Left cardiac atrium (tissue), 4 donors: ENCODE measurements at places on chromosomes 5 and 9. TPM values are rescaled to one million over a fixed set of nuclear protein-coding genes. Genes with fewer than 3 reads are reported as not detected.

DNA sequence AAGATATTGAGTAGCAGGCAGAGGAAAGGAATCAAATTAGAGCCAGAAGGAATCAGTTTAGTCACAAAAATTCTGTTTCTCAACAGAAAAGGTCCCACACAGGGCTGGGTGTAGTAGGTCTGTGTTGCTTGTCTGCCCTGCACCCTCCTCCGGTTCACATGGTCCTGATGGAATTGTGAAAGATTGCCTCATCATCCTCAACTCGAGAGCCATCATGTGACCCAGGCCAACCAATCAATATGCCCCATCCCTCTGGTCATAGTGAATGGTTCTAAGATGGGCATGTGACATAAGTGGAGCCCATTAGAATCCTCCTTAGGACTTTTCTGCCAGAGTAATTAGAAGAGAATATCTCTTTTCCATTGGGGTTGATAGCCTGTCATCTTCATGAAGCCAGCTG is 56.7 kb upstream of the RAD23B start:
- DNase-seq, result no peak

TMEM232 gene
- total RNA-seq, result 1.7 TPM

DNA sequence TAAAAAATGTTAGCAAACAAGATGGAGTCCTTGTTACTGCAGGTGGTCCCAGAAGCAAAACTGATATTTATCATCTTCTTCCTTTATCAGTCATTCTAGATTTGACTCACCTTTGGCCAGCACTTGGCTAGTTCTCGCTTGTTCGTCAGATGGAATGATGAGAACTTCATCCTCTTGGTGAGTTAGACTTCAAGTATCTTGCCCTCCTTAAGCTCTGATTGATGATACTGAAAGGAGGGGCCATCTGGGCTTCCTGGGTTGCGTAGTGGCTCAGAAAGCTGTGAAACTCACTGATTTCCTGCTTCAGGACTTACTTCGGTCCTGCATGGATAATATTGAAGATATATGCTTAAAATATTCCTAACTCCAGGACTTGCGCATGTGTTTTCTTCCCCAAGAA is 1248.2 kb upstream of the CDH9 start:
- no peak for DNase-seq

DNA sequence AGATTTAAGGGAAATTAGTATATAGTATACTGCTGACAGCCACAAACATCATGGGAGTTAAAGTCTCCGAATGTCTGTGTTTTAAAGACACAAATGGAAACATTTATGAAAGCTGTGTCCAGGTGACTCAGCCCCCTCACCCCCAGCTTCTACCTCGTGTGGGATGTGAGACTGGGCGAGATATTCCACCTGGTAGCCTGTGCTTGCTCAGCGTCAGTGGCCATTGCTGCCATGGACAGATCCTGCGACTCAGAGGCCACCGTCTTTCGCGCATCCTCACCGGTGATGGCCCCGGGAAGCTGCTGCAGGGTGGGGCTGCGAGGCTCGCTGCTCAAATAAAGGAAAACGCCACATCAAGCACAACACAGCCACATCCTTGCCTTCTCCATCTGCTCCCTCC is 31.2 kb upstream of the EXOC3 start:
- DNase-seq, result no peak

GRCh38 chr5:139655727-139656271 is 7.7 kb downstream of the CXXC5 start:
- DNase-seq, result peak; percentile 67

- no peak for DNase-seq
These were observed 150 bp downstream of the SNX30 start for GRCh38 chr9:112750764-112751055.

DNA sequence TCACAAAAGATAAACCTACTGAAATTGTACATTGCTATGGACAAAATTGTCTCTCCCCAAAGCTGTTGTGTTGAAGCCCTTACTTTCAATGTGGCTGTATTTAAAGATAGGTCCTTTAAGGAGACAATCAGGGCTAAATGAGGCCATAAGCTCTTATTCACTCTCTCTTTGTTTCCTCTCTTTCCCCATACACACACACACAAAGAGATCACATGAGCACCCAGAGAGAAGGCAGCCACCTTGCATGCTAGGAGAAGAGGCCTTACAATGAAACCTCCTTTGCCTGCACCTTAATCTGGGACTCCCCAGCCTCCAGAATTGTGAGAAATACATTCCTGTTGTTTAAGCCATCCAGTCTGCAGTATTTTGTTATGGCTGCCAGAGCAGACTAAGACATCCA is 1295.6 kb upstream of the CDH6 start:
- no peak for DNase-seq

GRCh38 chr5:151264113-151264512 is 11.1 kb downstream of the GM2A start:
- DNase-seq, result no peak

FOXD1 gene
- 0.09 TPM for total RNA-seq

- no peak for DNase-seq
These were observed 70.0 kb downstream of the GLDC start for GRCh38 chr9:6575324-6576034.

PCDHGB4 gene
- total RNA-seq, result 4.5 TPM

IL3 gene
- total RNA-seq, result not detected

GHR gene
- 22.4 TPM for total RNA-seq

TNFSF15 gene
- 0.05 TPM for total RNA-seq

- DNase-seq, result no peak
These were observed 115.9 kb downstream of the ACTBL2 start for GRCh38 chr5:57366744-57367143.

GRCh38 chr5:82684165-82684564 is 393.0 kb downstream of the TMEM167A start:
- no peak for DNase-seq

SHISAL2B gene
- total RNA-seq, result not detected

PFN3 gene
- total RNA-seq, result not detected

- DNase-seq, result no peak
These were observed 40.7 kb upstream of the PPP2R2B start for GRCh38 chr5:146919304-146919703.

GRCh38 chr9:113499876-113500497 is 36.5 kb downstream of the RGS3 start:
- no peak for DNase-seq

DNA sequence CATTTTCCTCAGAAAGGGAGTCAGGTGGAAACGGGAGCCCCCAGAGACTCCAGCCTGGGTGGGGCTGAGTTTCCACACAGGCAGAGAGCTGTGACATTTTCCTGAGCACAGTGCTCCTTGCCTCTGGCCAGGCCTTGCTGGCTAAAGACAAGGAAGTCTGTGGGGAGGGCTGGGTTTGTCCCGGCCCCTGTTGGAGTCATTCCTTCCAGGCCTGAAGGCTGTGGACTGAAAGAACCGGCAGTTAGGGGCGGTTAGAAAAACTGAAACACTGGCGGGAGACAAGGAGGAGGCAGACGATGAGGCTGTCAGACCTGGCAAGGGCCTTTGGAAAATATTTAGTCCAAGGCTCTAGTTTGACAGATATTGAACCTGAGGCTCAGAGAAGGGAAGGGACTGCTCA is 29.9 kb downstream of the COL15A1 start:
- peak; percentile 79 for DNase-seq

DNA sequence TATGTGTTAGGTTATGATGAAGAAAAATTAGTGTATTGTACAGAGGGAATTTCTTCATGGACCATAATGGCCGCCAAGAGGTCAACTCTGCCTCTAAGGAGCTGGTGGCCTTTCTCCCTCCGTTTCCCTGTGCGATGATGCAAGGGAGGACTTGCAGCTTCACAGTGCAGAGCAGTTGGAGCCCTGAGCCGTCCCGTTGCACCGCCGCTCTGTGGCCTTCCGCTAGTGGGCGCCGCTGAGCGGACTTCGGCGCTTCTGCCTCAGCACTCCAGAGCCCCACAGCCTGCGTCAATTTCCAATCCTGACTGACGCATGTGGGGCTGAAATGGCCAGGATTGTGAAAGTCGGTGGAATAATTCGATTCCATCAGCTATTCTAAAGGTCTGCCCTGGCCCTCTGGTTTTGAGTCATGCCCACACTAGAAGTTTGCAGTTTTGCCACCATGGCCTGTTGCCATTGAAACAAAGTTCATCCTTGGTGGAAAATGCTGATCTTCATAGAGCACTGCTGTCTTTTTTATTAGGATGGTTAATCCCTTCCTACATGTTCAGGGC is 22.7 kb upstream of the LECT2 start:
- peak; percentile 78 for DNase-seq

SLC28A3 gene
- 0.63 TPM for total RNA-seq
